Right ventricle myocardium superior (tissue), 1 donor: ENCODE measurements at places on chromosomes 4 and X. TPM values are rescaled to one million over a fixed set of nuclear protein-coding genes. Genes with fewer than 3 reads are reported as not detected.

The CC2D2A gene
- total RNA-seq = 6.7 TPM

The TFDP3 gene
- not detected for total RNA-seq

- no peak for DNase-seq
Observed at GRCh38 chrX:27915617-27916016, 65.6 kb downstream of the DCAF8L1 start.

DNA sequence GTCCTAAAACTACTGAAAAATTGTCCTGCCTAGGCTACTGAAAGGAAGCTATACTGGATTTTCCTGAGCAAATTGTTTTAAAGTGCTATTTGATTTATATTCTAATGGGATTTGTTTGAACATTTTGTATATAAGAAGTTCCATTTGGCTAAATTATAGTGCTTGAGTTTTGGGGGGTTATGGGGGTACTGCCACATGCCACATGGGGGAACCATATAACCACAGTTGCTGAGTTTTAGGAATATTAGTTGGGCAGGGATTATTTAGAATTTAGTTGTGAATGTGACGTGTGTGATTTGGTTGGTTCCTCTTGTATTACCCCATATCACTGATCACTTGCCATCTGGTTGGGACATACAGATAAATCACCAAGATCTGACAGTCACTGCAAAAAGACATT lies 224.5 kb upstream of the TAPT1 start:
- DNase-seq = no peak

DNA sequence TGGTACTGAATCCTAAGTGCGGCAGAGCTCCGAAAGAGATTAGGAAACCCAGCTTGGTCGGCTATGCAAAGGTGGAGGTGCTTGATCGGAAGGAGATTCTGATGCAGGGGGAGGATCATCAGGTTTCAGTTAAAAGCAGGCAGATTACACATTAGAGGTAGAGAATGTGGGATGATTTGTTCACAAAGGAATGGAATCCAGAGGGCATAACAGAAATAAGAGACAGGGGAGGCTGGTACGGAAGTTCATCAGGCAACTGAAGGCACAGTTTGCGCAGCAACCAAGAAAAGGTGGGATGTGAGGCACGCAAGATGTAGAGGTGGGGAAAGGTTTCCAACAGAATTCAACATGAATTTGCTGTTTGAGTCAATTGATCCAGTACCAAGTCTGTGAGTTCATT lies 424 bp upstream of the ZNF330 start:
- no peak for DNase-seq

The BGN gene
- total RNA-seq = 35.3 TPM

The PNMA6F gene
- not detected for total RNA-seq

DNA sequence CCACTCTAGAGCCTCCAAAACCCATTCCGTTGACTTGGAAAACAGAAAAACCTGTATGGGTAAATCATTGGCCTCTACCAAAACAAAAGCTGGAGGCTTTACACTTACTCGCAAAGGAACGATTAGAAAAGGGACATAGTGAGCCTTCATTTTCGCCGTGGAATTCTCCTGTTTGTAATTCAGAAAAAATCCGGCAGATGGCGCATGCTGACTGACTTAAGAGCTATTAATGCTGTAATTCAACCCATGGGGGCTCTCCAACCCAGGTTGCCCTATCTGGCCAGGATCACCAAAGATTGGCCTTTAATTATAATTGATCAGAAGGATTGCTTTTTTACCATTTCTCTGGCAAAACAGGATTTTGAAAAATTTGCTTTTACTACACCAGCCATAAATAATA lies 60.8 kb downstream of the ZNF732 start:
- DNase-seq = no peak

The ENPEP gene
- total RNA-seq = 3.3 TPM

DNA sequence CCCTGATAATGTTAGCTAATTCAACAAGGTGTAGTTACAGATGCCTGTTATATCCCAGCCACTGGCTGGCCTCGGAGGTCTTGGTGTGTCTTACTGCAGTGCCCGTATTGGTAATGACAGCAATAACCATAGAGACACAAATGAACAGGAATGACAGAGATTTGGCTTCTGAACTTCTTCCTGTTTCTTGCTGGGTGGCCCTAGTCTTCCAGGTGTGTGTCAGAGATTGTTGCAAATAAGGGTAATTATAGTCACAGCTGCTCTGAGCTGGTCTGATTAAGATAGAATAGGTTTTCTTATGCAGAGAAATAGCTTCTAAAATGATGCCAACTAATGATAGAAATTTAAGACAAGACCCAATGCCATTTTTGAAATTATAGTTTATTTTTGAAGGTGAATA lies 64.1 kb upstream of the MAD2L1 start:
- DNase-seq = no peak

- DNase-seq = no peak
Observed at GRCh38 chr4:105541420-105541819, 11.0 kb upstream of the ARHGEF38 start.

The SAGE1 gene
- not detected for total RNA-seq

DNA sequence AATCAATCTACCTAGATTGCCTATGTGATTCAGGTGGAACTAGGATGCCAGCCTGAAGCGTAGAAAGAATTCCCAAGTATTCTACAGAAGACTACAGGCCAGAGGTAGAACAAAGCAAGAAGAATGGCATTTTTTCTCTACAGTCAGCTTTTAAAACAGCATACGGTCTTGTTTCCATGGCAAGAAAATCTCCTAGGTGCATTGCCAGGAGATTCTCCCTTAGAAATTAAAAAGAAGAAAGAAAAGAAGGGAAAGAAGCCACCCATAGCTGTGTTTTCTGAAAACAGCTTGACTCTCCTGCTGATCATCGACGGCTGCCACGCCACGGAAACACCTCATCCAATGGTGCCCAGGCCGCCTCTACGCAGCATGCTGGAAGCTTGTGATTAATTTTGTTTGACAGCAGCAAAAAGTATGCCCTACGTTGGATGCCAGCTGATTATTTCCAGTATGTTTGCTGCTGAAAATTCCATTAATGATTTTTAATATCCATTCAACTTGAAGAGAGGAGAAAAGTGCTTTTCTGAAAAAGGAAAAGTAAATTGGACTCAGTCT lies 24.1 kb downstream of the ANK2 start:
- DNase-seq = no peak

DNA sequence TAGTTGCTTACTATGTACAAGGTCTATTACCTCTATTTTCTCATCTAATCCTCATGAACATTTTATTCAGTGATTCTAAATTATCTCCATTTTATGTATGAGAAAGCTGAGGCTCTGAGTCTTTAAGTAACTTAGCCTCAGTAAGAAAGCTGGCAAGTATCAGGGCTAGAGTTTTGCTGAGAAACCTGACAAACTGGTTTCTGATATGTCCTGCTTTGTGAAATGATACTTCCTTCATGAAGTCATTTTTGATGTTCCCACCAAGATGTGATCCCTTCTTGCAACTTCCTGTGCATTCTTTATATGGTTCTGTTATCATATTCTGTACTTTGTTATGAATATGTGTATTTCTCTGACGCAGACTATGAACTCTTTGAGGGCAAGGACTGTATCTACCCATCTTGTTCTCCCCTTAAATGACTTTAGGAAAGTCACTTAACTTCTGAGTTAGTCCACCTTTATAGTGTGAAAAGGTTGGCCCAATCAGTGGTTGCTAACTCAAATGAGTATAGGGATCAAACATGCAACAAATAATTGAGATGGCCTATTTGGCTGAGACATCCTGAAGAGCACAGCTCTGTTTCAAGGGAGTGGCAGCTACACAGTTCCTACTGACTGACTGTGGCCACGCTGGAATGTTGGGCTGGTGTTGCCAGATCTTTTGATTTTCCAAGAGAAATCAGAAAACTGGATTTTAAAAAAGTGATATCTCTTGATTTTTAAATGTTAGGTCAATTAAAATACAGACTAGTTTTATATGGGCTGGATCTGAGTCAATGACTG lies 127.9 kb upstream of the AMOT start:
- DNase-seq = no peak

DNA sequence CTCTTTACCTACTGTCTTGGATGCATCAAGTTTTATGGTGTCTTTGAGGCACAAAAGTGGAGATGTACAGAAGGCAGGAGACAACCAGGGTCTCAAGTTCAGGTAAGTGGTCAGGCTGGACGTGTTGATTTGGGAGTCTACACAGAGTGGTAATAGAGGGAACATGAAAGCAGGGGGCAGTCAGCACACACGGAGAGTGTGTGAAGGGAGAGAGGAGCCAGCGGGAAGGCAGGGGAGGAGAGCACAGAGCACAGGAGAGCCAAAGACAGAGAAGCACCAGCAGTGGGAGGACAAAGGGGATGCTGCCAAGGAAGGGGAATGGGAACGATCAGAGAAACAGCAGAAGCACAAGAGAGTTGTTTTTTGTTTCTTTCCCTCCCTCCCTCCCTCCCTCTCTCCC lies 32.9 kb downstream of the TMEM150C start:
- no peak for DNase-seq

- no peak for DNase-seq
Observed at GRCh38 chr4:152094970-152095700, 334.3 kb upstream of the GATB start.

DNA sequence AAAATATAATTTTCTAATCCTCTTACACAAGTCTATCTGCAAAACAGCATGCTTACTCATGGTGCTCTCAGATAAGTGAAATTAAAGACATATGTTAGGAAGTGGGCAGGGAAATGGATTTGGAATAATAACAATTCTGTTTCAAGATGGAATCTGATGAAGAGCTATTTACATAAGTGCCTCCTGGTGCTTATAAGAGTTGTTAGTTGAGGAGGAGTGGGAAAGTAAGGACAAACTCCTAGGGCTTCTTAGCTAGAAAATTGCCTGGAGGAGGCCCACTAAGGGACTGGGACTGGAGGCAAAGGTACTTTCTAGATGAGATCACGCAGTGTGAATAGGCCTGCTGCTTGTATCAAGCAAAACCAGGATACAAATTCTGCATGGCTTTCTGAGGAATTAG lies 939.8 kb downstream of the GLUD2 start:
- DNase-seq = no peak

DNA sequence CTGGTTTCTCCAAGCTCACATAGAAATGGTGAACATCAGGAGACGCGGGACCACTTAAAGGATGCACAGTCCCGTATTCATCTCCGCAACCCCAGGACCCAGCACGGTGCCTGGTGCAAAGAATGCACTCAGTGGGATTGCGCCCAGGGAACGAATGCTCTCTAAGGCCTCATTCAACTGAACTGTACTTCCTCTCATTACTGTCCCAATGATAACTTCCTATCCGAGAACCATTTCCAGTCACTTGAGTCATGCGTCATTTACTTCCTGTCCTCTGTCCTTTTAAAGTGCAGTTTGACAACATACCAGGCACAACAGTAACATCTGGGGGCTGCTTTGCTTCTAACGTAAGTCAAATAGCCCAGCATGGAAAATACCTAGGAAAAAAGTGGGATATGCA lies 75.7 kb downstream of the RBM47 start:
- no peak for DNase-seq

The ADH1A gene
- total RNA-seq = 0.83 TPM

- DNase-seq = no peak
Observed at GRCh38 chrX:57607295-57608187, 15.7 kb downstream of the ZXDB start.

DNA sequence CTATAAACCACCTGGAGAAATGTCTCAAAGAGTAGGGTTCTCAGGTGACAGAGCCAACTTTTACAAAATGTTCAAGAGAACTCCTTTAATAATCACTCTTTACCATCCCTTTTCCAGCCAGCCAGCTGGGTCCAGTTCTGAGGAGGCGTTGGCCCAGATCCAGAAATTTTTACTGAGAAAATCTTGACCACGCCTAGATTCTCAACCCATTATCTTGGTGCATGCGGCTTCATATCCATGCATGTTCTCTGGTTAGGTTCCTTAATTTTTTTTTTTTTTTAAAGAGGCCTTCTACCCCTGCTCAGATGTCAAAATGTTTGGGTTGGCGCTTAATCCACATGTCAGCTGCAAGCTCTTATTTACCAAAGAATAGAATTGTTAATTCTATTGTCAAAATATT lies 12.0 kb upstream of the MAP7D2 start:
- no peak for DNase-seq

DNA sequence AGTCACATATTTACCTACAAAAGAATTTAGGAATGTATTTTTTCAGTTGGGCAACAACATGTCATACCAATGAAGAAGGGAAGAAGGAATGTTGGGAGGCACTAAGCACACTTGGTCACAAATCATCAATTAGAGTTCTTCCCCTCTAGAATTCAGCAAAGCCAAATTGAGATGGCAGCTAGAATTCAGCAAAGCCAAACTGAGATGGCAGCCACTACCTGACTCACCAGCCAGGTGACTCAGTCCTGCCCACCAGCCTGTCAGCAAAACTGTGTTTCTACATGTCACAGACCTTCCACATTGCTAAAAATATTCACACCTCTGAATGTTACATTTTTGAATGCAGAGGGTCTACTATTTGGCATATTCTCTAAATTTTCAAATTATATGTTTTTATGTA lies 63.2 kb upstream of the NOCT start:
- no peak for DNase-seq
